ENCODE measurements at places on chromosomes 6 and 20.

DNA sequence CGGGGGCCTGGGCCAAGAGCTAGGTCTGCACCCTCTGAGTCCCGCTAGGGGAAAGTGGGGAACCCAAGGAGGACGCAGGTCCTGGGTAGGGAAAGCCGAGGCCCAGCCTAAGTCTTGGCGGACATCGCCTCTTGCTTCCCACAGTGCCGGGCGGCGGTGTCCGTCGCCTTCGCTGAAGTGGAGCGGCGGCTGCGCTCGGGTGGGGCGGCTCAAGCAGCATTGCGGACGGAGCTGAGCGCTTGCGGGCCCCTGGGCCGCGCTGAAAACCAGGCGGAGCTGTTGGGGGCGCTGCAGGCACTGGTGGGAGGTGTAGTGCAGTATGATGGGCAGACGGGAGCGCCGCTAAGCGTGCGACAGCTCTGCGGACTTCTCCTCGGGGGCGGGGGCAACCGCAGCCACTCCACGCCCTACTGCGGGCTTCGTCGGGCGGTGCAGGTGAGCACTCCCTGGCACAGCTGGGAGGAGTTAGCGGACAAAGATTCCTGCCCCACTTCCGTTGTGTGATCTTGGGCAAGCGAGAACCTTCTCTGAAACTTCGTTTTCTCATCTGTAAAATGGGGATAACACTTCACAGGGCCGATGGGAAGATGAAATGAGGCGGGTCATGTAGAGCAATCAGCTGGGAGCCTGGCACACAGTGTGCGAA is 4.2 kb downstream of the PRSS16 start:
- DNase-seq, result peak; percentile 42

DNA sequence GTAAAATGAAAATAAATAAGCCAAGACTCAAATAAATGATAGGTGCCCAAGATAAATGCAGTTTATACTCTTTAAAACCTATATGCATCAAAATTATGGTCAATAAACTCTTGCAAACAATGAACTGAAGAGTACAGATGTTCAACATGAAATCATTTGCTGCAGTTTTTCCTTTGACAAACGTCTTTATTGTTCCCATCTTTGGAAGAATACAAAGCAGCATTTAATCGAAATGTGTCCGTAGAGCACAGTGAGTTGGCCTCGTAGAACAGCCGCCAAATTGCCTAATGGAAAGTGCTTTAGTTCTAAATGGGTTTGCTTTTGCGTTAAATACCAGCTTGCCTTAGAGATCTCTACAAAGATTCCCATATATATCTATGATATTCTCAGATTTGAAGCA is 447.4 kb downstream of the PKHD1 start:
- DNase-seq, result no peak

- DNase-seq, result no peak
Observed at GRCh38 chr6:148771896-148772554, 25.2 kb downstream of the UST start.

- DNase-seq, result no peak
Observed at GRCh38 chr6:6559994-6560570, 28.4 kb upstream of the LY86 start.

DNA sequence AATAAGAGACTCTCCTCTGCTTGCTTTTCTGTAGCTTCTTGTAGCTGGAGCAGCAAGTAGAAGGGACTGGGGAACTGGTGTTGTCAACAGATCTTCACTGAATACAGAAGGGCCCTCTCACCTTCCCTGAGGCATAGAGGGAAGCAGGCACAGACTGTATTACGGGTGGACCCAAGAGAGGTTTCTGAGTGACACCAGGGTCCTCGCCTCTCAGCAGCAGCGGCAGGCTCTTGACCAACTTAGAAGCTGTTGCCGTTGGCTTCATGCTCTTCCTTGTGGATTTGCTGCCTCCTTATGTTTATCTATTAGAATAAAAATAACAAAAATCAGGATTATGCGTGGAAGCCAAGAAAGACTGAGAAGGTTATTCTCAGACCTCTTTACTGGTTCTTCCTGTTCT is 31.7 kb downstream of the GFRA4 start:
- DNase-seq, result no peak

DNA sequence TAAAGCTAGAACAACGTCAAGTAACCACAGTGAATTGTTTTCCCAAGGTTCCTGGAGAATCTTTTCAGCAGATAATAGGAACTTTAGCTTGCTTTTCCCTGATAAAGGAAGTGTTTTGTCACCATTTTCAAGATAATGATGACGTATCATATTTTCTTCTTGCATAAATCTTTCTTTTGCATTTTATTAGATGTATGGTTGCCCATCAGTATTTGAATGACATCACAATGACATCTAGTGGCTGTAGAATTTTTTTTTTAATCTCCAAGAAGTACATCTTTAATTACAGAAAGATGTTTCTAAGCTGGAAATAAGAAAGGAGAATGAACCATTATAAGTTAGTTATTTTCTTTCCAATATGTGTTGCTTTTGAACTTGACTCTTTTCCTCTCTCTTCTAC is 83.0 kb downstream of the CENPW start:
- DNase-seq, result no peak

DNA sequence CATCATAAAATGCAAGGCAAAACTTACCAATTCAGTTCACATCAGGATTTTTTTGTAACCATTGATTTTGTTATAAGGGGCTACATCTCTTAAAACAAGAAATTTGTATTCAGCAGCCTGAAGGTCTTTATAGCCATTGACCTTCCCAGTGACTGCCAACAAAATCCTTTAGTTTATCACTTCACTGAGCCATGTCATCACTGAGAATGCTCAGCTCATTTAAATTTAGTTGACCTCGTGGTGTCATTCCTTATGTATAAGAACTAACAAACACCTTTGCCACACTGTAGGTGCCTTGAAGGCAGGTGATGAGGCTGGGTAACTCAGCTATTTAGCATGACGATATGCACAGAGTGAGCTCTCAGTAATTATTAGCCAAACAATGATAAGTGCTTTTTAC is 77.7 kb downstream of the GRM1 start:
- DNase-seq, result no peak

DNA sequence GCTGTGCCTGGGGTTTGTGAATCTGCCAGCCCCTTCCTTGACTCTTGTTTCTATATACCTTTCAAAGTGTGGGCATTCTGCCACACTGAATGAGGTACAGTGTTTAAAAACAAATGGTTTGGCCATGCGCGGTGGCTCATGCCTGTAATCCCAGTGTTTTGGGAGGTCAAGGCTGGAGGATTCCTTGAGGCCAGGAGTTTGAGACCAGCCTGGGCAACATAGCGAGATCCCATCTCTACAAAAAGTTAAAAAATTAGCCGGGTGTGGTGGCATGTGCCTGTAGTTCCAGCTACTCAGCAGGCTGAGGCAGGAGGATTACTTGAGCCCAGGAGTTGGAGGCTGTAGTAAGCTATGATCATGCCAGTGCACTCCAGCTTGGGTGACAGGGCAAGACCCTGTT is 5.8 kb downstream of the FAM83D start:
- DNase-seq, result no peak

- no peak for DNase-seq
Observed at GRCh38 chr6:4637691-4638433, 138.3 kb upstream of the CDYL start.

- no peak for DNase-seq
Observed at GRCh38 chr6:84853901-84854300, 89.5 kb upstream of the TBX18 start.

Data from stimulated activated CD8-positive, alpha-beta memory T cell treated with anti-CD3 and anti-CD28 coated beads, Interleukin-12 subunit alpha, Interleukin-12 subunit beta, amount 100 ng/mL, for 1 hour (primary cell).